ENCODE measurements at places on chromosomes 3 and 15.

DNA sequence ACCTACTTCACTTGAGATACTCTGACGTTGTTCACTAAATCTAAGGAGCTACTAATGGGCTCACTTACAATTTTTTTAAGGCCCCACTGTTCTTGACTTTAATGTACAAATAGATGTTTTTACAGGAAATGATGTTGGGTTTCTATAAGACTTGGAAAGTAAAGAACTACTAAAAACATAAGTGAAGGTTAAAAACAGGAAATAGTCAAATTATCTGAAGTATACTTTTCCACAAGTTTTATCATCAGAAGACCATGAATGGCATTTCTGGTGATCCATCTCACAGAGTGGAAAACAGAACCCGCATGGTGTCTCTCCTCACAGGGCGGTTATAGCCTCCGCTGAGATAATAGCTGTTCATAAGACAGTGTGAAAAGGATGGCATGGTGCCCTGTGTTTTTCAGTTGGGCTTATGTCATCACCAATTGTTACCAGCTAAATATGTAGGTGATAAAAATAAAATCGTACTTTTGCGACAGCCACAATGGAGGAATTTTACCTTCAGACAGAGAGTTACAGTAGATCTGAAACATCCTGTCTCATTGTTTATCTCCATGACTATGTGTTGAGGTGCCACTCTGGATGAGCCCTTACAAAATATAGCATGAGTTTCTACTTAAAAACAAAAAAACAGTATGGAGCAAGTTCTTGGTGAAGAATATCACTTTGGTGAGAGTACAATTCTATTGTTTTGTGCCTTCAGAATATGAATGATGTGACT, 462.4 kb downstream of the RAP2B start:
- DNase-seq, result no peak

DNA sequence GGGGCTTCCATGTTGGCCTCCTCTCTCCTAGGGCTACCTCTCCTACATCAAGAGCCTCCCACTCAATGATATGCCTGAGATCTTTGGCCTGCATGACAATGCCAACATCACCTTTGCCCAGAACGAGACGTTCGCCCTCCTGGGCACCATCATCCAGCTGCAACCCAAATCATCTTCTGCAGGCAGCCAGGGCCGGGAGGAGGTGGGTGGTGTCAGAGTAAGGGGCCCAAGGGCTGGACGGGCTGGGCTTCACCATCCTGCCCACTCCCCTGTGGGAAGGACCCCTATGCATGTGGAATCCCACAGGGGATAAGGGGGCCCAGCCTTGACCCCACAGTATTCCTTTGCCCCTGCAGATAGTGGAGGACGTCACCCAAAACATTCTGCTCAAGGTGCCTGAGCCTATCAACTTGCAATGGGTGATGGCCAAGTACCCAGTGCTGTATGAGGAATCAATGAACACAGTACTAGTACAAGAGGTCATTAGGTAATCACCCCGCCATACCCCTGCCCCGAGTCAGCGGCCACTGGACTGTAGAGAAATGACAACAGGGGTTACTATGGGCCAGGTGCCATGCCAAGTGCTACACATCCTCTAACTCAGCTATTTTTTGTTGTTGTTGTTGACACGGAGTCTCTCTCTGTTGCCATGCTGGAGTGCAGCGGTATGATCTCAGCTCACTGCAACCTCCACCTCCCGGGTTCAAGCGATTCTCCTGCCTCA, 47.1 kb downstream of the SEMA3G start:
- DNase-seq, result no peak

GRCh38 chr15:37885651-37886050, 48.8 kb upstream of the TMCO5A start:
- no peak for DNase-seq

DNA sequence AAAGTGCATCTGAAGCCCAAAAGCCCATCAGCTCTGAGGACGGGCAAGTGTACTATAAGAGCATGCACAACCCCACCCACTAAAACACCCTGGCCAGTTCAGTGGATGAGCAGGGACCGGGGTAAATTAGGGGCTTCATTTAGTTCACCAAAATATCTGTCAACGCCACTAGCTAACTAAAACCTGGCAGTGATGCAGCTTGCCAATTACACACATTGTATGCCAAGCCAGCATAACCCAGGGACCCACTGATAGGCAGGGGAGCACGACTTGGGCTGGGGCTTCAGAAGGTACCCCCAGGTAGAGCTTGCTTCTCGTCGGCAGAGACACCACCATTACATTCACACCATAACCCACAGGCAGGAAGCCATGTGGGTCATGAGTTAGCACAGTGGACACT, 47.0 kb downstream of the PTPN23 start:
- DNase-seq, result no peak

GRCh38 chr3:49006408-49007067, 653 bp upstream of the WDR6 start:
- DNase-seq, result no peak

DNA sequence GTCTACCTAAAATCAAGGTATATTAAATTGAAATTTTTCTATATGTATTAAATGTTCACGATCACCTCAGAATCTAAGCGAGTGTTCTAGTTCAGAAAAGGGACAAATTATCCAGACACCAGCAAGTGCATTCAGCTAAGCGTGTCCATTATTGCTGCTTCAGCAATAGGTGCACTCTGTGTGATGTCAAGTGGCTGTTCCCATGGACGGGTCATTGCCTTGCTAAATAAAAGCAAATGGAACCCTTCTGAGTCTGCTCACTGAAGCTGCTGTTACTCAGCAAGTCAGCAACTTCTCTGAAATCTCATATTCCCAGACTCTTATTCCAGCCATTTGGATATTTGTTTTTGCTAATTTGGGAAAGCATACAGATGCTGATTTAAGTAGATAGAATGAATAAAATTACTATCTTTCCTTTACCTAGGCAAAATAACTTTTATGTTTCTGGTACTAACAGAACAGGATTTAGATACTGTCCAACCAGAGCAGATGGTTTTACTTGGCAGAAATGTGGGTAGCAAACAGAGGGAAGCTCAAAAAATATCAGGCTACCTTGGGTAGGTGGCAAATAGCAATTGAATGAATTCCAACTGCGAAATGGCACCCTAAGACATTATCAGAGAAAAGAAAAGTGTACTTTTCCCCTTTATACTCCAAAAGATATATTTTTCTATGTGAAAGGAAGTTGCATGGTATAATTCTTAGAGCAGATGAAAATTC, 407.0 kb downstream of the GAP43 start:
- DNase-seq, result no peak

- no peak for DNase-seq
Observed at GRCh38 chr3:127495821-127496655, 94.5 kb downstream of the TPRA1 start.

DNA sequence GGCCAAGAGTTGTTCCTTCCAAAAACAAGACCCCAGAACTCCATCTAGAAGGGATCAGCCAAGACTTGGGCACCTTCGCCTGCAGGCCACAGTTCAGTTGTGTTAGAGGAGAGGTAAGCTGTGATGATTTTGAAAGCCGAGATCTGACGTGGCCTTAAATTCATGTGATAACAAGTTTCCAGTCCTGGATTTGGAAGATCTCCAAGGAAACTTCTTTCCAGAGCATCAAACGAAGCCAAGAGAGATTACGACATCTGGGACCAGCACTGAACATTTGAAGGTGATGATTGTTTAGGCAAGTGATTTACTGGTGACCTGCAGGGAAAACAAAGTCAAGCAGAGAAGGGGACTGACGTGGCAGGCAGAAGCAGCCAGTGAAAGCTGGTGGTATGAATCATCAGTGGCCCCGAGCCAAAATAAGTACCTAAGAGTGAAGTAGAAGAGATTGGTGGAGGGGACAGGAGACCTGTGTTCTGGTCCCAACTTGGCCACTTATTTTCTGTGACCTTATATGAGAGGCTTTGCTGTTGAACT, 339.0 kb upstream of the PROK2 start:
- DNase-seq, result no peak

- DNase-seq, result no peak
Observed at GRCh38 chr15:33360886-33361285, 50.1 kb downstream of the RYR3 start.

DNA sequence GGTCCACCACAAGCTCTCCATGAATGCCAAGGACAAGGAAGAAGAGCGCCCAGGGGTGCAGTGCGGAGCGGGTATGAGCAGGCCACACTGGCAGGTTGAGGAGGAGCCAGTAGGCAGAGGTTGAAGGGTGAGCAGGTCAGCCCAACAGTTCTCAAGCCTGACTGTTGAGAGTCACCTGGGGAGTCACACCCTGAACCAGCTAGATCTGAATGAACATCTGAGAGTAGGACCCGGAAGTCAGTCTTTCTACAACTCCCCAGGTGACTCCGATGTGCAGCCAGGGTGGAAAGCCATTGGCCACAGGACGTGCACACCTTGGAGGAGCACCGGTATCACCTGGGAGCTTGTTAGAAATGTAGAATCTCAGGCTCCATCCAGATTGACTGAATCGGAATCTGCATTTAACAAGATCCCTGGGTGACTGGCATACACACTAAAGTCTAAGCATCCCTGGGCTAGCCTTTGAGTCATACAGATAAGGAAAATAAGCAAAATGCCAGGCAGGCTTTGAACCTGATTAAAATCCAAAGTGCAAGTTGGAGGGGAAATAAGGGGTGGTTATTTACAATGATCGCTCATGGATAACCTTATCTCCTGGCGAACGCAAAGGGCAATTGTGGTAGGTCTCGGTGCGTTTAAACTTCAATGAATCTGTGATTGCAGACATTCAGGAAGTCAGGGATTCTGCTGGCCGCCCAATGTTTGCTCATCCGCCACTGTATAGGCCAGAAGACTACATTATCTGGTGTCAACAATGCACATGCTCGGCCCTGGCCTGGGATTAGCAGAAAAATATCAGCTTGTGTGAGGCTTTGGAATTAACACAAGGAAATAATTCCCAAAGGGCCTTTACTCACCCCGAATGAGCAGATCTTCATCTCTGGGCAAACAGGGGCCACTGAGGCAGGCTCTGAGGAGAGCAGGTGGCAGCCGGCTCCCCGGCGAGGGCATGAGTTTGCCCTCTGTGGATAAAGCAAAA, 11.7 kb upstream of the LYZL4 start:
- no peak for DNase-seq

DNA sequence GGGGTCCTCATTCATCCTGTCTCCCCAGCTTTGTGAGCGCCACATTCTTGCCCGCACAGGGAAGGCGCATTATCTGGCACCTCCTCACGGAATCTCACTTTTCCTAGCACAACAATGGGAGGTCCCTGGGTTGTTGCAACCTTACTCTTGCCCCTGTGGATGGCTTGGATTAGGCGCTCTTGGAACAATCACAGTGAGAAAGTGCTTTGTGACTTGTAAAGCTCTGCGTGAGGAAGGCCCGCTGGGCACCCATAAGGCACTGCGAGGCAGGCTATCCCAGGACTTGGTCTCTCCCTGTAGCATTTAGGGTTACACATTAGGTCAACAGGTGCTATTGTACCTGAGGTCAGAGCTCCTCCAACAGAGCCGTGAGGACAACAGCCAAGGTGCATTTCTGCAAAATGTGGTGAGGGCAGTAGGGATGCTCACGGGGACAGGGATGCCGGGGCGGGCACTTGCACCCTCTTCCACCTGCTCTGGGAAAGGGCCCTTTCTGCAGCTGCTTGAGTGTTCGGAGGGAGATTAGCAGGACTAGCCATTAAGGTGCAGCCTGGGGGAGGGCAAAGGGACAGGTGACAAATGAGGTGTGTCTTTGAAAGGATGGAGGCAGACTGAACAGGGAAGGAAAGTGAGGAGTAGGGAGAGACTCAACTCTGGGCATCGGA, 13.9 kb upstream of the LRRC15 start:
- DNase-seq, result no peak

All from GM18507 (cell line).